ENCODE measurements at places on chromosomes 16 and 17. TPM values are rescaled to one million over a fixed set of nuclear protein-coding genes. Genes with fewer than 3 reads are reported as not detected.

Gene TEX19
- not detected for total RNA-seq

Gene SLC12A3
- total RNA-seq, result not detected

Gene ALOXE3
- total RNA-seq, result not detected

DNA sequence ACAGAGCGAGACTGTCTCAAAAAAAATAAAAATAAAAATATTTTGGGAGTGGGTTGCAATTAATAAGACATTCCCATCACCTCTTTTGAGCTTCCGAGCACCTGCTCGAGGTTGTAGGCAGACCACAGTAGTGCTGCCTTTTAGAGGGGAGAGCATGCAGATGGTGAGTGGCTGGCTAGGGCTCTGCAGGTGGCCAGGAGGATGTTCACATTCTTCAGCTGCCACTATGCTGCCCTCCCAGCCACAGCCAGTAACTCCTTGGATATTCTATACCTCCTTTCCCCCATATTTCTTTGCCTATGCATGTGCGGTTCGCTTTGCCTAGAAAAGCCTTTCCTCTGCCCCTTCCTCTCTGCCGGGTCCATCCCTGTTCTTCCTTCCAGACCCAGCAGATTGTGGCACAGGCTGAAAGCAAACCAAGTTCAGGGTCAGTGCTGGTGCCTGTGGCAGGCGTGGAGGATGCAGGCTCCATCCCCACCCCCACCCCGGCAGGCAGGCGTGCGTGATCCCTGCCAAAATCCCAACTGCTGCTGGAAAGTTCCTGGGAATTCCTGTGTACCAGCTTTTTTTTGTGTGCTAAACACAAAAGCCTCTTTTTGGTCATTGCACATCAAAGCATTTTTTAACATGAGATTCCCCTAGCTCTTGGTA lies 33.8 kb upstream of the CMIP start:
- DNase-seq, result no peak
- H3K4me1 ChIP-seq, result peaks cover 5% of the 10 kb centered on the region
- H3K36me3 ChIP-seq, result peaks cover 3% of the 10 kb centered on the region
- H3K27me3 ChIP-seq, result peaks cover 15% of the 10 kb centered on the region

- H3K27ac ChIP-seq, result no peak overlapping the region
- DNase-seq, result no peak
- H3K4me3 ChIP-seq, result no peak overlapping the region
- peaks cover 64% of the 10 kb centered on the region for H3K27me3 ChIP-seq
- H3K36me3 ChIP-seq, result no peaks in the 10 kb centered on the region
These were observed 102.0 kb upstream of the CDH5 start for GRCh38 chr16:66264311-66265047.

DNA sequence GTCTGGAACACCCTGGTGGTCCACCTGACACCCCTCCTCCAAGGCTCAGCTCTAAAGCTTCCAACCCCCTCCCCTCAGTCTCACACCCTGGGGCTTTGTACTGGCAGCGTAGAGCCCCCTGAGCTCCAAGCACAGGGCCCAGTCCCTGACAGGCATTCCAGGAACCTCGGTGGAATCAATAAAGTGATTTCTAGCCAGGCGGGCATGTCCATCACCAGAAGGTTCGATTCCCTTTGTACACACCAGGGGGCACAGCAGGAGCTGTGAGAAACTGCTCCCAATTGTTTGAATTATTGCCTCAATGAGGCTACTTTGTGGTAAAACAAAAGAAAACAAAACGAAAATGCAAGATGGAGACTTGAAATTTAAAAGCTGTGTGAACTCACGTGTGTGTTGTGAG lies 51.8 kb downstream of the SMPD3 start:
- peak overlapping the region; percentile 63 for H3K4me3 ChIP-seq
- H3K4me1 ChIP-seq, result peaks cover 24% of the 10 kb centered on the region
- H3K27me3 ChIP-seq, result peaks cover 5% of the 10 kb centered on the region
- peak; percentile 29 for DNase-seq

- peaks cover 6% of the 10 kb centered on the region for H3K36me3 ChIP-seq
- DNase-seq, result no peak
- peaks cover 7% of the 10 kb centered on the region for H3K4me1 ChIP-seq
- peaks cover 43% of the 10 kb centered on the region for H3K27me3 ChIP-seq
These were observed 37.6 kb downstream of the RNF112 start for GRCh38 chr17:19448341-19449268.

GRCh38 chr17:81545160-81545949 lies 6.8 kb downstream of the FAAP100 start:
- no peak overlapping the region for H3K4me3 ChIP-seq
- peaks cover 10% of the 10 kb centered on the region for H3K4me1 ChIP-seq
- H3K36me3 ChIP-seq, result peaks cover 2% of the 10 kb centered on the region
- no peaks in the 10 kb centered on the region for H3K27me3 ChIP-seq
- no peak for DNase-seq
